DMS53 (cell line): ENCODE measurements at places on chromosomes 2 and 18.

GRCh38 chr2:119359774-119360173, 6.9 kb downstream of the C2orf76 start:
- no peak for DNase-seq

DNA sequence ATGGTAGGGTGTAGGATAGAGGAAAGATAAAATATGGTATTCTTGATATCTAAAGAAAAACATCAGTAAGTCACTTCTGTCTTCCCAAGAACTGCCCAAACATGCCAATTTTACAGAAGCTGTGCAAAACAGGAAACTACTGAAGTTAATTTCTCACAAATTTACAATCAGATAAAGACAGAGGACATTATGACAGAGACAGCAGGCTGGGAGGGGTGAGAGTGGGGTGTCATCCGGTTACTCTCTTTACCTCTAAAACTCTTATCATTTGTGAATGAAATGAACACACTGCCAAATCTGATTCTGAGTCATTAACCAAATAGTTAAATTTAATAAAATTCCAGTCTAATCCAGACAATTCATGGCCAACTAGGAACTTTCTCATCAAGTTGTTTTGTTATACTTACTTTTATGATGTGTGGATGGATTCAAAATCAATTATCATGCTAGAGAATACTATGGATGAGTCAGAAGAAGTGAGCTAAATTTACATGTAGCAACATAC, 323.2 kb upstream of the MEX3C start:
- DNase-seq: no peak

DNA sequence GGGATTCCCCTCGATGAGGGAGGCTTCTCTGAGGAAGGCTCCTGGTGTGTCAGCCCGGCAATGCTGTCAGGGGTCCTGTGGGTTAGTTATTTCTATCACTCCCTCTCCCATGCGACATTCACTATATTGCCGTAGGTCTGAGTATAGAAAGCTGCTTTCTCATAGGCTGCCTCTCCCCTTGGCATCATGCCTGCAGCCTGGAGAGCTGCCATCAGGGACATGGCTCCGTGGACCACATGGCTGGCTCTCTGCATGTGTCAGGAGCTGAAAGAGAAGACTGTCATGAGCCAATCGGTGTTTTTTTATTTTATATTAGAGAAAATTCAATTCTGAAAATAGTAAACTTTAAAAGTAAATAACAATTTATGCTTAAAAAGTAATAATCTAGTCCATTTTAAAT, 198.0 kb downstream of the CDH20 start:
- DNase-seq: no peak

- no peak for DNase-seq
Measured at GRCh38 chr2:19607400-19607799, 249.0 kb upstream of the OSR1 start.

DNA sequence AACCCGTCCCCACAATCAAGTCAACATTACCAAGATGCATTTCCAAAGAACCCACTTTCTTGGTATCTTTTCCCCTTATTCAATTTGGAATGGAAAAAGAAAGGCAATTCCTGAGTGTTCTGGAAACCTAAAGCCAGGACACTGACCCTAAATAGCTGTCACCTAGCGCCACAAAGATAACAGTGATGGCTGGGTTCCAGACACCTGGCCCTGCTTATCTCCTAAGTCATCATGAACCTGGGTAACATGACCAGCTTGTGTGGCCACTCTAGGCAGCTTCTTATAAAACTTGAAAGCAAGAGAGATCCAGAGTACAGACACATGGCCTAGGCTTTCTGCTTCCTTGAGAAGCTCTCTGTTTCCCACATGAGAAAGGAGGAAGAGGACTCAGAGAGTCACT, 95.4 kb downstream of the BOD1L2 start:
- no peak for DNase-seq

- DNase-seq: no peak
Measured at GRCh38 chr2:85033388-85033787, 62.4 kb downstream of the KCMF1 start.

DNA sequence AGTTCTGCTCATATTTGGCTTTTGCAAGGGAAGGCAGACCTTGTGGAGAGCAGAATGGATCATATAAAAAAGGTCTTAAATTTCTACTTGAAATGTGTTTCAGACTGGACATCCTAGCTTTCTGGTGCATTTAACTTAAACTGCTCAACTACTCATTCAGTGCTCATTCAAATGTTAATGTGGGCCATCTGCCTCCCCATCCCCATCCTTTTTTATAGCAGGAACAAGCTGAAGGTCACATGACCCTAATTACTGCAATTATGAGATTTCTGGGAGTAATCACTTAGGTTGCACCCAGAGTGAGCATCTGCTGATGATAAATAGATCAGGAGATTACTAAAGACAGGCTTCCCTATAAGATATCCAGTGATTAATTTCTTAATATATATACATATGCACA, 96.1 kb downstream of the MAP2 start:
- no peak for DNase-seq

DNA sequence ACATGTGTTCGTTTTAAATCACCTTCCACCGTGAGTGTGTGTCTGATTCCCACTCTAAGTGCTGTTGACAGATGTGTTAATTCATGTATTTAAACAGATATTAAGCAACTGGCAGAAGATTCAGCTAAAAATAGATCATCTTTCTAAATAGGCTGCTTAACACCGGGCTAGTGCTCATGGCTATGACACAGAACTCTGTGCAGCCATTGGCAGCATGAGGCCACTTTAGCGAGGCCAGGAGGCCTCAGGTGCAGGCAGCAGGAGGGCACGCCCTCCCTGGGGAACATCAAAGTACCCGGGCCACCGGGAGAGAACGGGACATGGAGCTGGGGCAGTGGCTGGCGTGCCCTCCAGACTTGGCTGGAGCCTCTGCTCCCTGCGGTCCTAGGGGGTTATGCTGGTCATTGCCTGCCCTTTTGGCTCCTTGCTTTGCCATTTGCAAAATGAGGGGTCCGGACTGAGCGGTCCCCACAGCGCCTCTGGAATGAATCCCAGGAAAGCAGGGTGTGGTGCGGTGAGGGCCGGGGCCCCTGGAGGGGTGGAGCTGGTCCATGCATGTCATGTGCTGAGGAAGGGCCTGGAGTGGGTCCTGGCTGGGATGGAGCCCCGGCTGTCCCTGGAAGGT, 62.8 kb upstream of the HDAC4 start:
- DNase-seq: no peak

GRCh38 chr2:220263300-220263699, 635.9 kb downstream of the SLC4A3 start:
- DNase-seq: no peak
